ENCODE measurements at places on chromosomes 5 and 9.

DNA sequence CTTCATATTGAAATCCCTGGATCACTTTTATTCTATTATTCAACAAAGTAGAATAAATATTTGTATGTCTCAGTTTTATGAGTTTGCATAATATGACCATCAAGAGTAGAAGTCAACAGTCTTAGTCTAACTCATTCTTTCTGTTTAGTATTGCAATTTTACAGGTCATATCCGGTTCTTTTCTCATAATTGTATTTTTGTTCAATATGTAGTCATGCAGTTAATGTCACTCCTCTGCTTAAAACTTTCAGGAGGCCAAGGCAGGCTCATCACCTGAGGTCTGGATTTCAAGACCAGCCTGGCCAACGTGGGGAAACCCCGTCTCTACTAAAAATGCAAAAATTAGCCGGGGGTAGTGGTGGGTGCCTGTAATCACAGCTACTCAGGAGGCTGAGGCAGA is 148.4 kb upstream of the TRPM3 start:
- DNase-seq = no peak

DNA sequence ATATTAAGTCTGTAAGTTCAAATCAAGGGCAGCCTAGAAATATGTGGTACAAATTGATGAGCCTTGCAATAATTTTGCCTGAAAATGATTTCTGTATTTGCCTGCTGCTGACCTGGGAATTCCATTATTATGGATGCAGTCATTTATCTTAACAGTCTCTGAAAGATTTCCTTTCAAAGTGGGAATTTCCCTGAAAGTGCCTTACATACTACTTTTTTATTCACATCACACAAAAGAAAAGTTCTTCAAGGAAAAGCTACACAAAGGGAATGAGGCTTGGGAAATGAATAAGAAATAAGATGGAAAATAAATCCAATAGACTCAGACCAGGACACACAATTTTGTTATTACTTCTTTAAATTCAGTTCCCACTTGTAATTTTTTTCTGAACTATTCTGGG is 537.8 kb upstream of the PTGER4 start:
- DNase-seq = no peak

GRCh38 chr5:4232084-4232483 is 636.5 kb downstream of the IRX1 start:
- no peak for DNase-seq

DNA sequence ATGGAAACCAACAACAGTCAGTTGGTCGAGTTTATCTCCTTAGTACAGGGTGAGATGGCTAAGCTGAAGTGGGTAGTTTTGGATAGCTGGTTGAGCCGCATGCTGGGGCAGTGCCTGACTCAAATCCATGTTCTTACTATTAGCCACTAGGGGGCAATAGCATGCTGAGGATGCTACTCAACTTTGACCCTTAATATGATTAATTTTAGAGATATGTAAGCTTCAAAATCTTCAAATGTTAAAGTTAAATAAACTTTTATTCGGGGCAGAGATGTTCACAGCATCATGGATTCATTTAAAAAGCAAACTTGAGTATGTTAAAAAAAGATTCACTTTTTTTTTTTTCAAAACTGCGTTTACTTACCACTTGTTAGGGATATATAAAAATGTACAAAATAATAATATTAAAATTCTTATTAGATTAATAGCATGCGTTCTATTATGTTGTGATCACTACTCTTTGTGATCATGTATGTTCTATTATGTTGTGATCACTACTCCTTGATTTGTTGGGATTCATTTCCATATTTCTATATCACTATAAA is 57.0 kb downstream of the C9orf153 start:
- no peak for DNase-seq

DNA sequence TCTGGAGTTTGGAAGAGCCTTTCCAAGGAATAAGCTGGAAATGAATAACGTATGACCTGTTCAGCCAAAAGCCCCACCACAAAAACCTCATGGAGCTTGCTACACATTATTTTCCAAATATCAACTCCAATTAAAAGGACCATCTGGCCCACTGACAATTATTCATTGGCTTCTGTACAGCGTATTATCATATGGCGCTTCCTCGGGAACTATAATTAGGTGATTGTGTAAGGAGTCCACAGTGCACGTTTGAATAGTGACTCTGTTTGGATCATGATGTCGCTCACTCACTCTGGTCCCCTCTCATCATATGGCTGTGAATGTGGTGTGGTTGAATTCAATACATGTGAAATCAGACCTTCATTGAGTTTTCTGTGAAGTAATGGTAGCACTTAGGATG is 52.1 kb downstream of the GDNF start:
- no peak for DNase-seq

GRCh38 chr9:77210116-77210515 is 32.8 kb downstream of the VPS13A start:
- DNase-seq = no peak

DNA sequence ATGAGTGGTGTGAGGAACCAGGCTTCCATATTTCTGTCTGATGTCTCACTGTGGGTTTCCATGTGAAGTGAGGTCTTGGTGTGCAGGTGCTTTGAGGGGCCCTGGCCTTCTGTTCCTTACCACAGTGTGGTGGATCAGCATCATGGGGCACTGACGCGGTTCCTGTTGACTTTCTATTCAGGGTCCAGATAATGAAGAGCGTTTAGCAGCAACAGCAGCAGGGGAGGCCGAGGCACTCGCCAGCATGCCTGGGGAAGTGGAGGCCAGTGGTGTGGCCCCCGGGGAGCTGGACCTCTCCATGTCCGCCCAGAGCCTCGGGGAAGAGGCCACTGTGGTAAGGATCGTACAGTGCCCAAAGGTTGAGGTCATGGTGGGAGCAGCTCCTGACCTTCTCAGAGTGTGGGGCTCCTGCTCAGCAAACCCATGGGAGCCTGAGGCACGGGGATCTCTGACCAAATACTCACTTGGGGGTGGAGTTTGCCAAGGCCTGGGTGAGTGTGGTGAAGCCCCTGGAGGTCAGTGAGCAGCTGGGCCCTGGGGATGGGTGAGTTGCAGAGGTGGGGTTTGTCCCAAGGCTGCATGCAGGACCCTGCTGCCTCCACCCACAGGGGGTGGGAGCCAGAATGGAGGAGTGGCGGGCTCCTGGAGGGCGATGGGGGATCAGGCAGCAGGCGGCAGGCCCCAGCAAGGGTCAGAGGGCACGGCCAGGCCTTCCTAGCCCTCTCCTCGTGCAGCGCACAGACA is 61.2 kb downstream of the COL15A1 start:
- no peak for DNase-seq

- no peak for DNase-seq
These were observed 175.6 kb downstream of the IRX2 start for GRCh38 chr5:2575871-2576270.

GRCh38 chr9:124348831-124349230 is 66.4 kb downstream of the PSMB7 start:
- no peak for DNase-seq

- DNase-seq = no peak
These were observed 15.4 kb downstream of the FAM81B start for GRCh38 chr5:95406426-95407090.

DNA sequence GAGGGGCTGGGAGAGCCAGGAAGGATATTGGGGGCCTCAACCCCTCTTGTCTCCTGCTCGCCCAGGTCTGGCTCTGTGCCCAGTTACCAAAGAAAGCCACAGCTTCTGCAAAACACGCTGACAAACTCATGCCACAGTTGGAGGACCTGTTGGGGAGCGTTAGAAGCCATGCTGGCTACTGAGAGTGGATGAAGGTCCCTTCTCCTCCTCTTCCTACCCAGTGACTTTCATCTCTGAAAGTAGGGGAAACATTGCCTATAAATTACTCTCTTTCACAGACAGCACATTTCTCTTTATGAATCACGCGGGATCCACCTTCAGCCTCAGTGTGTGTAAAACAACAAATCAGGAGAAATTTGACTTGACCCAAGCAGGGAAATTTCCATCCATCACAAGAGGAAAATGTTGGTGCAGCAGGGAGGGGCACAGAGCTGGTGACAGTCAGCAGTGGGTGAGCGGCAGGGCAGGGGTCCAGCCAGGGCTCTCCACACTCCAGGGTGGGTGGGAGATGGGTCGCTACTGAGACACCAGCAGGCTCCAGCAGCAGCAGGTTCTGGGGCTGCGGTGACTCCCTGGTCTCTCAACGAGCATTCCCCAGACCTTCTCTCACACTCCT is 181.9 kb downstream of the FGF18 start:
- DNase-seq = peak; percentile 58

DNA sequence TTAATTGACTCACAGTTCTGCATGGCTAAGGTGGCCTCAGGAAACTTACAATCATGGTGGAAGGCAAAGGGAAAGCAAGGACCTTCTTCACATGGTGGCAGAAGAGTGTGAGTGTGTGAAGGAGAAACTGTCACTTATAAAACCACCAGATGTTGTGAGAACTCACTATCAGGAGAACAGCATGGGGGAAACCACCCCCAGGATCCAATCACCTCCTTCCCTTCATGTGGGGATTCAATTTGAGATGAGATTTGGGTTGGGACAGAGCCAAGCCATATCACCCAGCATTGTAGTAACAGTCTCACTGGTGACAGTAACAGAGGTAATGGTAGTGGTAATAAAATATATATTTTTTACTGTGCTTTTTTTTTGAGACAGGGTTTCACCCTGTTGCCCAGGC is 18.1 kb downstream of the ZBTB5 start:
- DNase-seq = no peak

DNA sequence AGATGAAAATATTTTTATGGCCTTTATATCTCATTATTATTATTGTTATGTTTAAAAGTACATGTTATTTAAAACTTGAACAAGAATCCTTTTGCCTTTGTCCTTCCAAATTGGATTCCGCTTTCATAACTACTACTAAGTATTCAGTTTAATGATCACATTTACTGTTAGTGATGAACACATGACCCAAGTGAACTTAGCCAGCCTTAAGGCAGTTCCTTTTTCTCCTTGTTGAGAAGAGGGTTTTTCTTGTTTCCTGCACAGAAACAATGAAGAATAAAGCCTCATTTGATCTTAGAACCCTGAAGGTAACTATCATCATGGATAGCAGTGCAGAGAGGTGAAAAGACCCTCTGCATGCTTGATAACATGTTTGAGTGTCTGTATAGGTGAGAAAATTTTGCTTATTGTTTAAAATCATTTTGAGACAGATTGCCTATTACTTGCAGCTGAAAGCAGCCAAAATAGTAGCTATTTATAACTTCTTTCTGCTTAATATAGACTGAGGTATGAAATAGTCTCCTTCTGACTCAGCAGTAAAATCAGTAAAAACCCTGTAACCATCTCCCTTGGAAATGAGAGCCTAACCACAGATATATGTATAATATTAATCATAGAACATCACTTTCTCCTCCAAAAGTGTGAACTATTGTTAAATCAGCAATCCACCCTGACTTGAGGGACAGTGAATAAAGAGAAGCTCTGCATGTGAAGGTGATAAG is 266.2 kb downstream of the SPATA31D1 start:
- no peak for DNase-seq

GRCh38 chr9:80062567-80062966 is 490.8 kb downstream of the TLE4 start:
- DNase-seq = no peak

DNA sequence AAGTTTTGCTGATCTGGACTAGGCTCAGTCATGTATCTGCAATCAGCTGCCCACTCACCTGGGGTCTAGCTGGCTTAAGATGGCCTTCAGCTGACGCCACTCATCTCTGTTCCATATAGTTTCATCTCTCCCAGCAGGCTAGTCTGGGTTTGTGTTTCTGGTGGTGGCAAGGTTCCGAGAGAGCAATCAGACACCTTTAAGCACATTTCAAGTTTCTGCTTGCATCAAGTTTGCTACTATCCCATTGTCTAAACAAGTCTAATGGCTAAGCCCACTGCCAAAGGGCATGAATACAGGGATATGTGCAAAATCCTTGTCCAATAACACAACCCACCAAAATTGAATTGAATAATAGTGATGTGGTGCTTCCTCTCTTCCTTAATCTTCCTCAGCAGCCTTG is 251.7 kb downstream of the PIK3R1 start:
- DNase-seq = no peak

GRCh38 chr9:84322828-84323227 is 17.7 kb downstream of the SLC28A3 start:
- no peak for DNase-seq

DNA sequence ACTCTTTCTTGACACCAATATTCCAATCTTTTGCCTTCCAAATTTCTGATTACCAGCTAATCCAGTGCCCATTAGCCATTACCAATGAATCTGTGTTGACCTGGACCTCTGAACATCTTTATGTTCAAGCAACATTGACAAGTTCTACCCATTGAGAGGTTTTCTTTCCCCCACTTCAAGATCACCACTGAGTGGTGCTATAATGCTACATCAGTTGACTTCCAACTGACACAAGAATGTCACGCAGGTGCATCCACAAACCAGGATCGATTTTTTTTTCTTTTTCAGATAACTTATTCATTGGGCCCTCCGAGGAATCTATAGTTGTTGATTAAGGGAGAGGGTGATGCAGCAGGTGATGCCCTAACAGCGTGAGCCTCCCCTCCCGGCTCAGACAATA is 102.6 kb downstream of the SLC1A3 start:
- DNase-seq = no peak

DNA sequence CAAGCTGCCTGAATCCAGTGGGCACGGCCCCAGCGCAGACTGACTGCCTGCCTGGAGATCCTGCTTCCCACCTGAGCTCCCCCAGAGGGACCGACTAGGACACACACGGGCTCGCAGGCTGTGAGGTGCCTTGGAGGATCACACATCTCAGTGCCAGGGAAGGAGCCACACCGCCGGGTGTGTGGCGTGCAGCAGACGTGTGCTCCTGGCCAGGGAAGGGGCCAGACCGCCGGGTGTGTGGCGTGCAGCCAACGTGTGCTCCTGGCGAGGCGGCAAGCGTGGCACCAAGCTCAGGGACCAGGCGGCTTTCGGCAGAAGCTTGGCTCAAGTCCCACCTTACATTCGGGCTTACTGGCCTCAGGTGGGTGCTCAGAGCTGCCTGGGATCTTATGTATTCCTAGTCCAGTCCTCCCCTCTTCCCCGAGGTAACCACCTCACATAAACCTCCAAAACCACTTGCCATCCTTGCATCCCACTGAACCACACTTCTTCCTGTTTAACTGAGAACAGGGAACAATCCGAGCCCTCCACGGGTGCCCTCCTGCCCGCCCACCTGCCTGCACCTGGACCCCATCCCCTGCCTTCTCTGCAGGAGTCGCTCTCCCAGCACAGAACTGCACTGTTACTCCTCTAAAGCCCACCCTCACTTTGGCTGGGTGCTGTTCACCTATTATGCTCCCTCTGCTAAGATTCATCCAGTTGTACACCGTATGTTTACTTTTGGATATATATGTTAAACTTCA is 22.4 kb upstream of the MRNIP start:
- DNase-seq = no peak

DNA sequence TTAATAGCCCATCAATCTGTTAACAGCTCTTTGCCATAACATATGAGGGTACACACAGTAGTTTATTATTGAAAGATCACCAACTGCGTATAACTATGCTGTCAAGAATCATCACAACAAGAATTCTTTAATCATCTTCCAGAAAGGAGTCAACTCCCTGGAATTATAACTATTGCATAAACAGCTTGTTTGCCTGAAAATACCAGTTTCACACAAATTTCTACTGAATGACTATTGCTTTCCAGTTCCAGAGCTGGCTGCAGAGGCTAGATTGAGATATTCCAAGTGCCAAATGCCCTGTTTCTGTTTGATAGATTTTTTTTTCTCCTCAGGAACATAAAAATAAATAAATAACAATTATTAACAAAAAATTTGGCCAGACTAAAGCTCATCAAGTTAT is 444.7 kb downstream of the TLE1 start:
- no peak for DNase-seq

GRCh38 chr9:129463994-129464393 is 156.9 kb downstream of the C9orf50 start:
- no peak for DNase-seq

Data from left forelimb (tissue), 1 donor.